Ecto neural progenitor cell (in vitro differentiated cells): ENCODE measurements at places on chromosomes 5 and 9.

DNA sequence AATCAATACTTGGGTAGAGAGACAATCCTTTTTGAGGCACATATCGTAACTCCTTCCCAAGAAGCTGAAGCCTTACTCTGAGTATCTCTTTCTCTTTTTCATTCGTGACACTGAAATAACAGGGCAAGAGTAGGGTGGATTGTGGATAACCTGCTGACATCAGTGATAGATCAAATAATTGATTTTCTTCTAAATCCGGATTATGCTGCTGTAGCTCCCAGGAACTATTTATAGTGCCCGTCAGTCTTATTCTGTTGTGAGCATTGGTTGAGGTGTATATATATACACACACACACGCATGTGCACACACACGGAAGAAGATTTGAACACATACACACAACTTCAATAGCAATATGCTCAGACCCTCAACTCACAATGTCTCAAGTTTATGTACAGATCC is 43.2 kb upstream of the GLRA1 start:
- DNase-seq = no peak

GRCh38 chr5:42840269-42840668 is 28.6 kb upstream of the SELENOP start:
- DNase-seq = no peak

- peak; percentile 62 for DNase-seq
Measured at GRCh38 chr9:36136894-36137391, 410 bp downstream of the GLIPR2 start.

- DNase-seq = no peak
Measured at GRCh38 chr5:56172241-56172640, 60.9 kb downstream of the ANKRD55 start.

DNA sequence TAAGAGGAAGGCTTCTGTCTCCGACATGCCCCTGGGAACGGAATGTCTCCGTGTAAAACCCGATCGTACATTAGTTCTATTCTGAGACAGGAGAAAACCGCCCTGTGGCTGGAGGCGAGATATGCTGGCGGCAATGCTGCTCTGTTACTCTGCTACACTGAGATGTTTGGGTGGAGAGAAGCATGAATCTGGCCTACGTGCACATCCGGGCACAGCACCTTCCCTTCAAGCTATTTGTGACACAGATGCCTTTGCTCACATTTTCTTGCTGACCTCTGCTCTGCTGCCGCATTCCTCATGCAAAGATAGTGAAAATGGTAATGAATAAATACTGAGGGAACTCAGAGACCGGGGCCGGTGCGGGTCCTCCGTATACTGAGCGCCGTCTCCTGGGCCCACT is 2.2 kb upstream of the DPP7 start:
- DNase-seq = no peak

DNA sequence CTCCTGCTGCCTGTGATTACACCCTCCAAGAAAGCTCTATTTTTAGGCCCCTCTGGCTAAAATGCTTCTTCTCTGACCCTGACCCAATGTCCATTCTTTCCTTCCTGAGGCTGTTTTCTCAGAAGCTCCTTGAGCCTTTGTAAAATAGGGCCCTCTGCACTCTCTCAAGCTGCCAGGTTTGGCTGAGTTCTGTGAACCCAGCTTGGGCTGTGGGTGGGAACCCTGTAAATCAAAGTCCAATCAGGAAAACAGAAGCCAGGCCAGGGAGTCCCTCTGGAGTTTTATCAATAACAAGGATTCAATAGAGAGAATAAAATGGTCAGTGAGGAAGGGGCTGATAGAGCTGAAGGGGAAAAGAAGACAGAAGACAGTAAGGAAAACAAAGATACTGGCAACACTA is 43.7 kb upstream of the ERCC6L2 start:
- no peak for DNase-seq

GRCh38 chr5:122704247-122705036 is 70.4 kb upstream of the SNX2 start:
- no peak for DNase-seq

DNA sequence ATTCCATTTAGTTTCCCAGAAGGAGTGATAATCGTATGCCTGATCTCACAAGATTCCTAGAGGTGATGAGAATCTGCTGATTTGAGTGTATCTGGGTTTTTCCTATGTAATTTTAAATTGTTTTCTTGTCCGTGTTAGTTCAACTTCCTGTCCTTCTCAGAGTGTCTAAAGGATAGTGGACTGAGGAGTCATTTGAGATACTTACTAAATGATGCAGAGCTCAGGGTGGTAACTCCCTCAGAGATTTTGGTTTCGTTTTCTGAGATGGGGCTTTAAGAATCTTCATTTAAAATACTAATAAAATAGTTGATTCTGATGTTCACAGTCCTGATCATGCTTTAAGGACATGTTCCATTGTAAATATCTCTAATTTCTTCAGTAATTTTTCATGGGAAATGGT is 30.3 kb downstream of the MELK start:
- DNase-seq = no peak

GRCh38 chr9:31486630-31487029 is 897.8 kb upstream of the ACO1 start:
- no peak for DNase-seq

DNA sequence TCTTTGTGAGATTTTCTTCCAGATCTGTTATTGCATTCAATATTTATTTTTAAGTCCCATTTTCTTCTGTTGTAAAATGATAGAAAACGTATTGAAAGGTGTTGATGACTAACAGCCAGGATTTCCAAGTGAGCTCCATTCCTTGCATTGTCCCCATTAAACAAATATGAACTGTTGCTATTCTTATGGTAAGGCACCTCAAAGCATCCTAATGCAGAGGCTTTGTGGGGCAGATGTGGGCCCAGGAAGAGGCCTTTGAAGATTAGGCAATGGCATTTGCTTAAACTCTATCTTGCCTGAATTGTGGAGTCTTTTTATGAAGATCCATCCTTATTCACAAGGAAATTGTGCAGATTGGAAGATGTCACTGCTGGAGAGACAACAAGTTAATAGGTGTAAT is 38.9 kb downstream of the NTRK2 start:
- DNase-seq = no peak

- DNase-seq = no peak
Measured at GRCh38 chr5:160792732-160793529, 59.1 kb downstream of the ATP10B start.

- no peak for DNase-seq
Measured at GRCh38 chr5:61617995-61618525, 286.0 kb downstream of the ZSWIM6 start.

- DNase-seq = no peak
Measured at GRCh38 chr5:111764019-111764418, 7.0 kb upstream of the NREP start.

GRCh38 chr5:153749960-153750359 is 259.5 kb downstream of the GRIA1 start:
- DNase-seq = no peak

GRCh38 chr5:160788102-160788660 is 63.8 kb downstream of the ATP10B start:
- DNase-seq = no peak

- no peak for DNase-seq
Measured at GRCh38 chr9:69633716-69634115, 38.5 kb downstream of the APBA1 start.

GRCh38 chr9:3648722-3649246 is 123.0 kb upstream of the RFX3 start:
- no peak for DNase-seq

DNA sequence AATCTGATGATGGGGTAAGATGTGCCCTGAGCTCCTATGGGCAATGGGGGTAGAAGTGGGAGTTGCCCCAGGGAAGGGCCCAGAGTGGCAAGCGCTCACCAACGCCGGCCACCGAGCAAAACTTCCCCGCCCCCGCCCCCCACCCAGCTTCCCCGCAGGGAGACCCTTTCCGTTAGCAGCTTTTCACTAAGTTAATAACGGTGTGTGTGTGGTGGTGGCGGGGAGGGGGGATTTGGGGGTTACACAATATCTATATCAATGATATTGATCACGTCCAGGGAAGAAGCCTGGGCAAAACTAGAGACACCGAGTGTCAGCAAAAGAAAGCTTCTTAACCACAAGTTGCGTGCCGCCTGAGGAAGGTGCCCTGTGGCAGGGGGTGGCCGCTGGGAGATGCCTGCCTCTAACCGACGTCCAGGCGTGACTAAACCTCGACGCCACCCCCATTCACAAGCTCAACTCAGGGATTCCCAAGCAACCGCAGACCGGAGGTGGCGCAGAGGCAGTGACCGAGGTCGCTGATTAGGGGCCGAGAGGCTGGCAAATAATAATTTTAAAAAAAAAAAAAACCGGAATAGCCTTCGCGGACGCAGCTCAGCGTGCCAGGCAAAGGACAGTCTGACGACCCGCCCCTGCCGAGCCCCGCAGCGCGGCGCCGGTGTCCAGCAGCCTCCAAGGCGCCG is 222.6 kb downstream of the MEF2C start:
- peak; percentile 74 for DNase-seq

DNA sequence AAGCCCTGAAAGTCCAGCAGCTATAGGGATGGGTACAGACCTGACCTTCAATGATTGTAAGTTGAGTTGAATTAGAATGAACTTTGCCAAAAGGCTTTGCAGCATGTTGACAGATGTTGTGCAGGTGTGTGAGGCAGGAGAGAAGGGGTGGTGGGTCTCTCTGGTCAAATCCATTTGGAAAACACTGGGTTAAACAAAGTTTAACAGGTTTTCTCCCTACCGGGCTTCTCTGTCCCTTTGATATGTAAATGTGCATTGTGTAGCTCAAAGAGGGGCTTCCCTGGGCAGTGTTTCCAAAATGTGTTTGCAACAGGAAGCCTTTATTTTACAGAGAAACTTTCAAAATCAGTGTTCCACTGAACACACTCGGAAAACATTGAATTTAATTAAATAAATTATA is 72.1 kb upstream of the BRINP1 start:
- no peak for DNase-seq

- DNase-seq = no peak
Measured at GRCh38 chr5:180644129-180644824, 5.1 kb downstream of the FLT4 start.

- DNase-seq = no peak
Measured at GRCh38 chr5:178230879-178231538, 1.6 kb downstream of the PHYKPL start.

- DNase-seq = no peak
Measured at GRCh38 chr5:161414896-161415295, 131.6 kb downstream of the GABRB2 start.

- no peak for DNase-seq
Measured at GRCh38 chr5:81750308-81751008, 439 bp downstream of the SSBP2 start.

- DNase-seq = no peak
Measured at GRCh38 chr9:2727966-2728613, 10.8 kb downstream of the KCNV2 start.

DNA sequence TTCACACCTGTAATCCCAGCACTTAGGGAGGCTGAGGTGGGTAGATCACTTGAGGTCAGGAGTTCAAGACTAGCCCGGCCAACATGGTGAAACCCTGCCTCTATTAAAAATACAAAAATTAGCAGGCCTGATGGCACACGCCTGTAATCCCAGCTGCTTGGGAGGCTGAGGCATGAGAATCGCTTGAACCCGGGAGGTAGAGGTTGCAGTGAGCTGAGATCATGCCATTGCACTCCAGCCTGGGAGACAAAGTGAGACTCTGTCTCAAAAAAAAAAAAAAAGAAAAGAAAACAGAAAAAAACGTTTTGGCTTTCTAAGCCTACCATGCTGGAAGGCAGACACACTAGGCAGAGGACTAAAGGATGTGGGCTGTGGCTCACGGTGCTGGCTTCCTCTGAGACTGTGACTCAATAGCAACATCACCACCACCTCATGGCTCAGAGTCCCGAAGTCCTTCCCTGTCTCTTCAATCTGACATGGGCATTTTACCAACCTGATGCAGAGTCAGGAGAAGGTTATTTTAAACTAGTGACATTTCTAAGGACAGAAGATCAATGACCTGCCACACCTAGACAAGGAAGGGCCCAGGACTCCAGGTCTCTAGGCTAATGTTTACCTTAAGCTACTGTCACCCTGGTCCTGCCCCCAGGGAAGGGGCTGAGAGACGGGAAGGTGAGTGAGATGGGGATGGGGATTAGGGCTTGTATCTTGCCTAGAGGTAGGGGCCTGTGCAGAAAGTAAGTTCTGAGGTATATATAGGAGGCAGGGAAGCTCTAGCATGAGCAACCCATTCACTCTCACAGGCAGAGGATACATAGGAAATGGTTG is 3.7 kb downstream of the ECSCR start:
- no peak for DNase-seq

- no peak for DNase-seq
Measured at GRCh38 chr9:112750764-112751055, 150 bp downstream of the SNX30 start.

GRCh38 chr9:70061776-70062175 is 18.1 kb downstream of the MAMDC2 start:
- DNase-seq = no peak
